ENCODE measurements at places on chromosomes 12 and 14.

DNA sequence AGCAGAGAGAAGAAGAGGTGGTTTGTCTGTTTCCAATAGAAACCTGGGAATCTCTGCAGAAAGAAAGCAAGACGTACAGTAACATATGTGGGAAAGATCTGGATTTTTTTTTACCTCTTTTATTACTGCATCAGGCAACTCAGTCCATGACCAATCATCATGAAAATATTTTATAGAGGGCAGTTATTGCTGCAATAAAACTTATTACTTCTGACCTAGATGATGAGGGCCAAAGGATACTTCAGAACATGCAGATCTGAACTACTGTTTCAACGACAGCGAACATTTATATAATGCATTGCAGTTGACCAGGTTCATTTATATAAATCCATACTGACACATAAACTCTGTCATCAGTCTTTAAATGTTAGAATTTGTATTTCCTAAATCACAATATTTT lies 67.7 kb downstream of the STAB2 start:
- no peak for DNase-seq

GRCh38 chr14:68843471-68844209 lies 50.8 kb upstream of the ZFP36L1 start:
- DNase-seq = peak; percentile 72

- peak; percentile 13 for DNase-seq
Observed at GRCh38 chr14:53613404-53614253, 343.0 kb downstream of the BMP4 start.

DNA sequence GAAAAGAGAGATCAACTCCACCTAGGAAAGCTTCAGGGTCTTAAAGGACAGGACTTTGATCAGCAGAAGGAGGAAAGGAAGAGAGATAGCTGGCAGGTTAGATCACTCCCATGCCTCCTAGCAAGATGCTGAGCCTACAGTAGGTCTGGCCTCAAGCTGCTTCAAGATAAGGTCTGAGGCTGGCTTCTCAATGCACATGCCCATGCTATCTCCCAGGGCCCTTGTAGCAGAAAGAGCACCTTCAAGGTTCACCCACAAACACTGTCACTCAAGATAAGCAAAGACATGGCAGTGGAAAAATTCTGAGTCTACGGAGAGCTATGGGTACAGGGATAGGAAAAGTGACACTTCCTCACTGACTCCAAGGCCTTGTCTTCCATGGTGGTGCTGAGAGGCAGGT lies 14.3 kb downstream of the REM2 start:
- DNase-seq = no peak

DNA sequence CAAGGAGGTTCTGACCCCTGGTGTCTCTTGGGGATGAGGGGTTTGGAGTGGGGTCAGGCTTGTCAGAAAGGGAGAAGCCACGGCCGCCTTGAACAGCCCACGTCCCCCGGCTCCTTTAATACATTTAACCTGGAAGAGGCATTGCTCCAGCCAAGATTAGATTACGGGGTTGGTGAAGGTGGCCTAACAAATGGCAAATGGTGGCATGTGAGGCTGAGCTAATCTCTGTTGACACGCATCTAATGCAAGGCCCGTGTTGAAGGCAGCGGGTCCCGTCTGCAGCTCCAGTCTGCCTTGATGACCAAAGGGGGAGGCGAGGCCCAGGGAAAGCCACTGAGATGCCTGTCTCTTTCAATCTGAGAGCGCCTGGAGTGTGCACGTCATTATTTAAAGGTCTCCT lies 673.7 kb upstream of the TBX3 start:
- no peak for DNase-seq

GRCh38 chr12:68521321-68521839 lies 89.3 kb upstream of the RAP1B start:
- no peak for DNase-seq

- no peak for DNase-seq
Observed at GRCh38 chr14:55537782-55538181, 42.2 kb upstream of the KTN1 start.

GRCh38 chr14:73242357-73242901 lies 5.1 kb downstream of the PAPLN start:
- no peak for DNase-seq

DNA sequence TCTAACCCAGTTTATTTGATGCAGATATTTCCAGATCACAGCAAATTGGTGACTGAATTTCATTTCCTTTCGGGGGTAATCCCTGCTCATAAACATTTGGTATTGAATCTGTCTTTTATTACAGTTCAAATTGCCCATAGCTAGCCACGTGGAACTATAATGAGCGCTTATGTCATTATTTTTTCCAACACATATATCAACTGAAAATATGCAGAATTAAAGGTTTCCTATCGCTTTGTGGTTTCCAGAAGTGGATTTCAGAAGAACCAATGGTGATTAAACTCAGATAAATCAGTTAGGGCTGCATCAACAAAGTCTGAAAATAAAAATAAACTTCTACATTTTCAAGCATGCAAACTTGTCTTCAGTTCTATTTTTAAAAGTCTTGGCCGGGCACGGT lies 111.9 kb downstream of the PIK3C2G start:
- DNase-seq = no peak

DNA sequence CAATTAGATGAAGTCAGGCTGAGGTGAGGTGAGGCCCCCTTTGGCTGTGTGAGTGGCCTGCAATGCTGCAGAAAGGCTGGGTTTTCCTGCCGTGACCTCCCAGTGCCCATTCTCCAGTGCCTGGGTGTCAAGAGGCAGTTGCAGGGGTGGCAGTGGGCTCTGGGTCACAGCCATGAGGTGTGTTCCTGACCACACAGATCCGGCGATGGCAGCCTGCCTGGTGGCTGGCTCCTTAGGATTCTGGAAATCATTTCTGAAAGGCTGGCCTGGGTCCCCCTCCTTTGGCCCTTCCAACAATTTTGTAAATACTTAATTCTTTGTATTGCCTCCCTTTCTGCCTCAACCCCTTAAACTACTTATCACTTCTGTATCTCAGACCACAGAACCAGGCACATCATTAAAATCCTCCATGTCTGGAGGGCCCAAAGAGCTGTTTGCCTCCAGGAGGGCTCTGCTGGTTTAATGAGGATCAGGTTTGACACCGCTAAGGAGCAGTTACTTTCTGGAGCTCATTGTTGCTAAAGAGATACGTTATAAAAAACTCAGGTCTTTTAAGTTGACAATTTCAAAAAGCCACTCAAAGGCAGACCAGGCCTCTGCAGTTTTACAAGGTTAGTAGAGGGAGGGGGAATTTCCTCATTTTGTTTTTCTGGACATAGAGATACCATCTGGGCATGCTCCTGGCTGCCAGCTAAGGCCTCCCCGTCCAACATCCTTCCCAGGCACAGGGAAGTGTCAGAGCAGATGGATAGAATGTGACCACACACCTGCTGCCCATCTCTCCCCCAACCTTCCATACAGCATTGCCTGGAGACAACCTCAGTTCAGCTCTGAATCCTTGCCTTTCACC lies 204.4 kb downstream of the FOXN3 start:
- DNase-seq = no peak

GRCh38 chr12:115833704-115834103 lies 443.8 kb downstream of the MED13L start:
- DNase-seq = no peak

All from CD4-positive, alpha-beta T cell treated with Interleukin-1 beta for 1 hour (primary cell).